ENCODE measurements at places on chromosomes 2 and 18.

DNA sequence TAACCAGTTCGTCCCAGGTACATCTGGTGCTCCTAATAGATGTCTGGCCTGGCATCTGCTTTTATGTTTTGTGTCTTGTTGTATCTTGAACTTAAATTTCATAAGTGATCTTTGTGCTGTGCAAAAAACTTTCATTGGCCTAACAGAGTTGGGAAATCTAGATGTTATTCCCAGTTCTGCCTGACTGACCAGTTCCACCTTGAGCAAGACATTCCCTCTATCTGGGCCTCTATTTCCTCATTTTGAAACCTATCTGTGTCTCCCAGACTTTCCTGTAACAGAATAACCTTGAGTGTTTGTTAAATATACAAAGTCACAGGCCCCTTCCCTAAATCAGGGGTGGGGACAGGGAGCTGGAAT is 90.5 kb upstream of the MSH2 start:
- DNase-seq, result no peak

DNA sequence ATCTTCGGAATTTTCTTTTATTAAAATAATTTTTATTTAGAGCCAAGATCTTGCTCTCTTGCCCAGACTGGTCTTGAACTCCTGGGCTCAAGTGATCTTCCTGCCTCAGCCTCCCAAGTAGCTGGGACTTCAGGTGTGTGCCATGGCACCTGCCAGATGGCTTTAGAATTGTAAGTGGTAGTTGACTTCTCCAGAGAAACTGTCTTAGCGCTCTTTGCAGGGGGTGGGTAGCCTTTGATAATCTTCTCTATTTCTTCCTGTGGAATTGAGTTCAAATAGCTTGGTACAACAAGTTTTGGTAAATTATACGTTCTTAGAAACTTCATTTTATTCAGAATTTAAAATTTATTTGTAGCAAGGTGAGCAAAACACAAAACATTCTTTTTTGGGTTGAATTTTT is 113.3 kb downstream of the LDLRAD4 start:
- no peak for DNase-seq

- no peak for DNase-seq
These were observed 228.9 kb upstream of the SPOPL start for GRCh38 chr2:138272524-138273195.

DNA sequence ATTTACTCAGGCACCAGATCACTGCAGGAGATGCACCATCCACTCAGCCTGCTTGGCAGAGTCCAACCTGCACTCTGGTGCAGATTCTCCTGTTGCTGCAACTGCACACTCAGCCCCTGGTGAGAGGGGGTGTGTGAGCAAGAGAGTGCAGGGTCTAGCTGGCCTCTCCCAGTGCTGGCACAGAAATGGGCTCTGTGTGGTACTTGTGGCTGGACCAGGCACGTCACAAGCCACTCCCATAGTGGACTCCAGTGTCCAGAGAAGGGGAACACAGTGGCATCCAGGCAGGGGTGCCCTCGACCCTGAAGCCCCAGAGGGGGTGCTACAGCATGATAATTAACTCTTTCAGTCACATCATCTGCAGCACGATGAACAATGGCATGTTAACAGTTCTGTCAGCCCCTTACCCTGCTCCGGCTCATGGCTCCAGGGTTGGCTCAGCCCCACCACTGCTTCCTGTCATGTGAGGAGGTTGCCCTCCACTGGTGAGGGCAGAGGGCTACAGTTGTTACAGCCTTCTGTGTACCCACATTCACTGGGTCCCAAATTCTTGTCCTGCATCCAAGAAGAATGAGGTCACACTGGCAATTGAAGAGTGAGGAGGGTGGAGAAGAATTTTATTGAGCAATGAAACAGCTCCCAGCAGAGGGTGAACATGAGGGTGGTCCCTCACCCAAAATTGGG is 135.7 kb downstream of the EVA1A start:
- no peak for DNase-seq

GRCh38 chr18:79692886-79693285 is 13.3 kb downstream of the CTDP1 start:
- no peak for DNase-seq

- no peak for DNase-seq
These were observed 792.2 kb downstream of the EPHA4 start for GRCh38 chr2:220779931-220780330.

DNA sequence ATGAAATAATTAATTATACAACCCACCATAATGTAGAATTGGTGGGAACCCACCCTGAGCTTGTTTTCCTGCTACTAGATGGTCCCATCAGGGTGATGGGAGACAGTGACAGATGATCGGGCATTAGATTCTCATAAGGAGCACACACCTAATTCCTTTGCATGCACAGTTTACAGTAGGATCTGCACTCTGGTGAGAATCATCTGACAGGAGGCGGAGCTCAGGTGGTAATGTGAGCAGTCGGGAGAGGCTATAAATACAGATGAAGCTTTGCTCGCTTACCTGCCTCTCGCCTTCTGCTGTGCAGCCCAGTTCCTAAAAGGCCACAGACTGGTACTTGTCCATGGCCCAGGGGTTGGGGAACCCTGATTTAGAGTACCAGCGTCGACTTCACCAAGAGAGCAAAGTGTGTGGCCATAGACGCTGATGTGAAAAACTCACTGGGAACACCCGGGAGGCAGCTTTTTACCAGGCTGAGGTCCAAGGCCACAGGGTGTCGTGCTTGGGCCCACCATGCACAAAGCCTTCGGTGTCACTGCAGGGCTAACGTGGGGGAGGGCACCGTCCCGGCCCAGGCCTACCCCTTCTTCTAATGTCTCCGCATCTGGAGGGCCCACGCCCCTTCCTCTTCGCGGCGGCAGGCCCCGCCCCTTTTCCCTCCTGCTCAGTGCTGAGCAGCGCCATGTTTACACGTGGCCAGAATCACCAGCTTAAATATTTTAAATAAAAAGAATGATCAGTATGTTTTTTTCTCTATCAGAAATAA is 296.8 kb upstream of the HDAC4 start:
- DNase-seq, result no peak

- DNase-seq, result no peak
These were observed 540.7 kb downstream of the TNS1 start for GRCh38 chr2:217462121-217462520.

DNA sequence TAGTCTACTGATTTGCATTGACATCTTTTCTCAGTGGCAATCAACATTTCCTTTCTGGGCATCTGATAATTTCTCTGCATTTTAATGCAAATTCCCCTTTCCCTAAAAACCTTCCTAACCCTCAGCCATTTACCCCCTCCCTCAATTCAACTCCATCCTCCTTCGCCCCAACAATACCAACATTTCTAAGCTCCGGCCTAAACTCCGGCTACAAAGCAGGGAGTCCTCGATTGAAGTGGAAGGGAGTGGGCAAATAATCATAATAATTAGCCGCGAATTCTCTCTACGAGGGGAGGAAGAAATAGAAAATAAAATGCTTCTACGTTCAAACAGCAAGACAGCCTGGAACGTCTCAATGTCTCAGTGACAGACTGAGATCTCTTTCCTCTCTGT is 4.6 kb downstream of the BCL11A start:
- DNase-seq, result no peak

DNA sequence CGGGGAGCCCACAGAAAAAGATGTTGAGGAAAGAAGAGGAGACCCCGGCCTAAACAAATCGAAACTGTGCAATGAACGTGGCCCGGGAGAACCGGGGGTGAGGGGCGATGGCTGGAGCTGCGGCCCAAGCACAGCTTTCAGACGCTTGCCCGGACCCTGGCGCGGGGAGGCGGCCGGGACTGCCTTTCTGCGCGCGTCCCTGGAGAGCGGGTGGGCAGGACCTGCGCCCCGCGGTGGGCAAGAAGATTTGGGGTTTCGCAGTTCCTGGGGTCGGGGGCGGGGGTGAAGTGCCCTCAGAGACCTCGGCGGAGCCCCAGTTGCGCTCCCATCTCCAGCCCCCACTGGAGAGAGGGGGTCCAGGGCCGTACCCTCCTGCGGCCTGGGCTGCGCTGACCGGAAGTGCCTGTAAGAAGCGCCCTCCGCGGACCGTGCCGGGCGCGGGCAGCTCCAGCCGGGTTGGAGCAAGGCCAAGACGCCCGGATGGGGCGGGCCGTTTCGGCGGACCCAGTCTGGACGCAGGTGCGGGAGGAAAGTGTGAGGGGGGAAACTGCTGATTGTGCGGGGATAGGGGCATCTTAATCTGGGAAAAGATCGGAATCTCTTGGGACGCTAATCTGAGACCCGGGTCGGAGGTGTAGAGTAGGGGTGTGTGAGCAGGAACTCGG is 11.6 kb downstream of the EN1 start:
- DNase-seq, result no peak

DNA sequence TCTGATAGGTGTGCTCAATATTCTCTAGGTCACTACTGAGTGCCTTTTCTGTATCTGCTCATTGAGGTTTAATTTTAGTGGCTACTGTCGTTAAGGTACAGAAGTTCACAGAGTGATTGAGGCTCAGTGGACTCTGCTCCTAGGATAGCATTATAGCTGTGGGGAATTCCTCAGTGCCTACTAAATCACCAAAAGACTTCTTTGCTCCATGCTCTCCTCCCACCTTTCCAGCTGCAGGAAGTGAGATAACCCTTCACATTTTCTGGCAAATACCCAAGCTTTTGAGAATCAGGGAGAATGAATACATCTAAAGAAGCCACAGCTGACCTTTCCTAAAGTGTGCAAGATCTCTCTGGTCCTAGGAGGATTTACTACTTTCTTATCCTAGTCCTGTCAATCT is 95.2 kb upstream of the FSIP2 start:
- no peak for DNase-seq

DNA sequence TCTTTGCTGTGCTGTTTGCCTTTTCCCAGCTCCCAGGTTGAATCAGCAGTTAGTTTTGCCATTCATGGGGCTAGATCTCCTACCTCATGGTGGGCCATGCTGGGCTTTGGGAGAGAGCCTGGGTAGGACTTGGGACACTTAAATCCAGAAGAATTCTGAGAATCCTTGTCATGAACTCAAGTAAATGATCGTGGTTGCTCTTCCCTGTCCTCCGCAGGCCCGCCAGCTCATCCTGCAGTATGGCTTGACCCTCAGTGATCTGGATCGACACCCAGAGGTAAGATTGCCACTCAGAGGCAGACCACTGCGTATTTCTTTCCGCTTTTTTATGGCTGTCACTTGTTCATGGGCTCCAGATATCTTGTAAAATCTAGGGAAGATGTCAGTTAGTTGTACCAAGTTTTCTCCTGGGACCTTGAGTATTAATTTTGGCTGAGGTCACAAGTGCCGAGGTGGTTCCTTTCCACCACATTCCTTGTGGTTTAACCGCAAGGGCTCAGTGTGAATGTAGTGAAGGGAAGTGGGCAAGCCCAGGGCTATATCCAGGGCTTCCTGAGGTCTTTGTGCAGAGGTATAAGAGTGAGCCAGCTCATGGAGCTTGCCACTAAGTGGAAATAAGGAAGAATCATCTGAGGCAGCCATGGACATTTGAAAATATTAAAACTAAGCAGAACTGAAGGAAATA is 37.7 kb downstream of the RPIA start:
- no peak for DNase-seq

DNA sequence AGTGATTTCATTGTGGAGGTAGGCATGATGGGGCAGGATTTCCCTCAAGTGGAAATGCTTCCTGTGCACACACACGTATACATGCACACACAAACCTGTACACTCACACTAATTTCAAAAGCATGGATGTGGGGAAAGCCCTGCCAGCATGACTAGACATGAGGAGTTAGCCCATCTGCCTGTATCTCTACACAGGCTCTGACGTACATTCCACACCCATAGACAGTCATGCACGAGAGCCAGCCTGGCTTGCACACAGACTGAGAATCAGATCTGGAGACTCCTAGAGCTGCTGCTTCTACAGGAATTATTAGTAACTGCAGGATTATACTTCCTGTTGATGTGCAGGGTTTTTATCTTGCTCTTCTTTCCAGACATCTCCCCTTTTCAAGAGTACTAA is 27.3 kb upstream of the NFU1 start:
- DNase-seq, result no peak

GRCh38 chr2:175462246-175462645 is 280.7 kb upstream of the ATP5MC3 start:
- DNase-seq, result no peak

- no peak for DNase-seq
These were observed 142.3 kb upstream of the BOD1L2 start for GRCh38 chr18:57004366-57005121.

DNA sequence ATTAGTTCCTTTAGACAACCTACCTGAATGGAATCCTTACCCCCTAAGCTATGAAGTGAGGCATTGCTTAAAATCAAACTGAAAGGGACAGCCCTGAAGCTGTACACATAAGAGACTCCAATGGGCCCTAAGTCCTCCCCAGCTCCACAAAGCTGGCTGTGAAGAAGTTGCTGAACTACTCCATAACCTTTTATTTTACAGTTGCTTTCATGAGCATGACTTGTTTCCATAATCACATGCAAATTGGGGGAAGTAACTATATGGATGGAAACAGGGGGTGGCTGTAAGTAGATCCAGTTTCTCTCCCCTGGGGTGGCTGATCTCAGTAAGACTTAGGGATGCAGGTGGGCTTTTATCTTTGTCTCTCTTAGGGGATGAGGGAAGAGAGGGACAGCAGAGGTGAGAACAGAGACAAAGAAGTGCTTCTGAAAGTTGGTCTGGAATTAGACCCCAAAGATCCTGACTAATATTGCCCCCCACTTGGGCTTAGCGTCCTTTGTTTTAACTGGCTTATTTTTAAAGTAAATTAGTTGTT is 5.5 kb downstream of the FZD5 start:
- no peak for DNase-seq

- DNase-seq, result no peak
These were observed 147.9 kb downstream of the MYCN start for GRCh38 chr2:16088035-16088801.

- no peak for DNase-seq
These were observed 3.9 kb upstream of the DHRS9 start for GRCh38 chr2:169065422-169065821.

DNA sequence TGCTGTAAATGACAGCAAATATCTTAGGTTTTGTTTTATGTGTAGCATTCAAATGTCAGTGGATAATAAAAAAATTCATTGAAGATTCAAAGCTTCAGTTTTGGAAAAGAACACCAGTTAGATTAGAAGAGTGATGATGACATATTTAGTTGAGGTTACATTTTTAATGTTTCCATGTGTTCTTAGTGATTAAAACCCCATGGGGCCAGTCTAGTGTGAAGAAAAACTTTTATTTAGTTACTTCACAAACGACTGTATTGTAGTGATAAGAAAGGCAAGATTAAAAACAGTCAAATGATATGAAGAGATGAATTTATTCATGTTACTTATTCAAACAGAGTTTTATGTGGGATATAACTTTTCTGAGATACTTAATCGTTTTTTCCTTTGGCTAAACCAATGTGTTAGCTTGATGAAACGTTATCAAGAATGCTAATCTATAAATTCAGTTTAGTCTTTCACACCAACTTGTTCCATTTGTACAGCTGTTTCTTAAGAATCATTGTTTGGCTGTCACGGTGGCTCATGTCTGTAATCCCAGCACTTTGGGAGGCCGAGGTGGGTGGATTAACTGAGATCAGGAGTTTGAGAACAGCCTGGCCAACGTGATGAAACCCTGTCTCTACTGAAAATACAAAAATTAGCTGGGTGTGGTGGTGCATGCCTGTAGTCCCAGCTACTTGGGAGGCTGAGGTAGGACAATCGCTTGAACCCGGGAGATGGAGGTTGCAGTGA is 11.6 kb downstream of the BMPR2 start:
- DNase-seq, result no peak
